Fibroblast of lung (primary cell): ENCODE measurements at places on chromosomes 1 and 21. TPM values are rescaled to one million over a fixed set of nuclear protein-coding genes. Genes with fewer than 3 reads are reported as not detected.
A peak's percentile ranks its signal among the peaks of the same experiment; 100 is the strongest.

DNA sequence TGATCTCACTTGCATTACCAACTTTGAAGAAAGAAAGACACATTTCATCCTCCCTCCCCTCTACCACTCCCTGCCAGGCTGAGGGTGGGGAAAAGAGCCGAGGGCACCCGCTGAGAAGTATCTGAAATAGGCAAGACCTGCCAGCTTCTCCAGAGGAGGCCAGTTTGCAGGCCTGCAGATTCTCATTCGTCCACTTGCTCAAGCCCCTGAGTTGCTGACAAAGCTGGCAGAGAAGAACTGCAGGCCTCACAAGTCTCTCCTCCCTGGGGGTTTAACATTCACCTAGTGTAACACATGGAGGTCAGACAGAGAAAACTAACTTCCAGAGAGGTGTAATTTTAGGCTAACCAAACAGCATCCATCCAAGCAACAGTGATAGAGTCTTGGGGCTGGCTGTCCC, 376.4 kb downstream of the HHAT start:
- no peak overlapping the region for H3K27ac ChIP-seq
- H3K4me1 ChIP-seq, result no peaks in the 10 kb centered on the region
- no peak for DNase-seq
- no peaks in the 10 kb centered on the region for H3K27me3 ChIP-seq
- no peak overlapping the region for H3K4me3 ChIP-seq

GRCh38 chr1:39080269-39080826, 54.2 kb downstream of the NDUFS5 start:
- DNase-seq, result no peak
- no peaks in the 10 kb centered on the region for H3K27me3 ChIP-seq
- H3K36me3 ChIP-seq, result no peaks in the 10 kb centered on the region
- H3K4me3 ChIP-seq, result no peak overlapping the region

DNA sequence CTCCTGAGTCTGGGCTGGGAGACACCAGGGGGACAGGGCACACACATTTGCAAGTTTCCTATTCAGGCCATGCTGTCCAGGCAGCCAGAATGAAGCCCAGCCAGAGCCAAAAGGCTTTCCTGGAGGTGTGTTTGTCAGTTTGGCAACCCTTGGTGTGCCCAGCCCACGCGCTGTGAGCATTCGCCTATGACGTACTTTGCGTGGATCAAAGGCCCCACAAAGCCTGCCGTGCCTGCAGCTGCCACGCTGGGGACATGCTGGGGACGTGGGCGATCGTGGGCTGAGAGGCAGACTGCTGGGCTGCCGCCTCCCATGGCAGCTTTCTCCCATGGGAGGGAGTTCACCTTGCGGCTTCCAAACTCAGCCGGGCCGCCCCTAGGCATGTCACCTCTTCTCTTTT, 57.5 kb downstream of the CD247 start:
- no peaks in the 10 kb centered on the region for H3K36me3 ChIP-seq
- no peak overlapping the region for H3K27ac ChIP-seq
- no peak for DNase-seq

DNA sequence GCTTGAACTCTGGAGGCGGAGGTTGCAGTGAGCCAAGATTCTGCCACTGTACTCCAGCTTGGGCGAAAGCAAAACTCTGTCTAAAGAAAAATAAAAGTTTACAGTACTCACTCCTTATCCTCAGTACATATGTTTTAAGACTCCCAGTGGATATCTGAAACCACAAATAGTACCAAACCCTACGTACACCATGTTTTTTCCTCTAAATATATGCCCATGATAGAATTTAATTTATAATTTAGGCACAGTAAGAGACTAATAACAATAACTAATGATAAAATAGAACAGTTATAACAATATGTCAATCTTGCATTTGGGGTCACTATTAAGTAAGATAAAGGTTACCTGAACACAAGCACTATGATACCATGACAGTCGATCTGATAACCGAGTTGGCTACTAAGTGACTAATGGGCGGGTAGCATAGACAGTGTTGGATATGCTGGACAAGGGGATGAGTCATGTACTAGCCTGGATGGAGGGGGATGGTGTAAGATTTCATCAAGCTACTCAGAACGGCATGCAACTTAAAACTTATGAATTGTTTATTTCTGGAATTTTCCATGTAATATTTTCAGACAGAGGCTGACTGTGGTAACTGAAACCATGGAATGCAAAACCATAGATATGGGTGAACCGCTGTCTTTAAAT, 43.7 kb downstream of the ST7L start:
- H3K27me3 ChIP-seq, result no peaks in the 10 kb centered on the region
- H3K4me3 ChIP-seq, result no peak overlapping the region
- peak; percentile 97 for DNase-seq
- H3K27ac ChIP-seq, result no peak overlapping the region
- H3K4me1 ChIP-seq, result no peaks in the 10 kb centered on the region
- H3K36me3 ChIP-seq, result peaks cover 1% of the 10 kb centered on the region

DNA sequence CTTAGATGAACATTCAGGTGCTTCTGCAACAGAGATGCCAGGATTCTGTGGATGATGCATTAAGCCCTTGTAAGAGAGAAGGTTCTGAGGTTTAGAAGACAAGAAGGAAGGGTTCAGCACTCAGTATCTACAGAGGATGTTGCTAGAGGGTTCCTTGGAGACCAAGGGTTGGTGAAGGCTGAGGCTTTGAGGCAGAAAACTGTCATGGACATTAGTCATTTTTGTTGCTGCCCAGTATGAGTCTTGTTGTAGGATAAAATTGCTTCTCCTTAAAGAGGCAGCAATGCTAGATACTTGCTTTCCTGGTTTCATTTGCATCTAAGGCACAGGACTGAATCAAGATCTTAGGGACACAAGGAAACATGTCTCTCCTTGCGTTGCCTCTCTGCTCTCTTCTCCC, 319.4 kb upstream of the NFIA start:
- no peak for DNase-seq
- no peaks in the 10 kb centered on the region for H3K27me3 ChIP-seq
- H3K4me1 ChIP-seq, result no peaks in the 10 kb centered on the region
- H3K27ac ChIP-seq, result no peak overlapping the region
- H3K36me3 ChIP-seq, result no peaks in the 10 kb centered on the region

DNA sequence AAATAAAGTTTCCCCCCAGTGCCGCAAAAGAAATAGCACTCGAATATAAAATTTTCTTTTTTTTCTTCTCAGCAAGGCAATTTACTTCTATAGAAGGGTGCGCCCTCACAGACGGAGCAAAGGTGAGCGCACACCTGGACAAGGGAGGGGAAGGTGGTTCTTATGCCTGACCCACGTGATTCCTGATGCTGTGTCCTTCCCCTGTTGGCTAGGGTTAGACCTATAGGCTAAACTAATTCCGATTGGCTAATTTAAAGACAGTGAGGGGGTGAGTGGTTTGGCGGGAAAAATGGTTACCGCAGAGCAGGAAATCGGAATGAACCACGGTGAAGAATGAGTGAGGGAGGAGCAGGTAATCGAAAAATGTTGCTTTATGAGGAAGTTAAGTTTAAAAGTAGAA, 607 bp upstream of the FAAH start:
- no peak for DNase-seq
- no peaks in the 10 kb centered on the region for H3K36me3 ChIP-seq
- no peak overlapping the region for H3K27ac ChIP-seq
- H3K4me1 ChIP-seq, result peaks cover 2% of the 10 kb centered on the region
- H3K27me3 ChIP-seq, result peaks cover 24% of the 10 kb centered on the region

GRCh38 chr21:43771199-43771675, 4.9 kb downstream of the CSTB start:
- H3K4me3 ChIP-seq, result no peak overlapping the region
- H3K27me3 ChIP-seq, result no peaks in the 10 kb centered on the region
- H3K36me3 ChIP-seq, result peaks cover 11% of the 10 kb centered on the region
- no peak for DNase-seq
- H3K4me1 ChIP-seq, result peaks cover 2% of the 10 kb centered on the region

DNA sequence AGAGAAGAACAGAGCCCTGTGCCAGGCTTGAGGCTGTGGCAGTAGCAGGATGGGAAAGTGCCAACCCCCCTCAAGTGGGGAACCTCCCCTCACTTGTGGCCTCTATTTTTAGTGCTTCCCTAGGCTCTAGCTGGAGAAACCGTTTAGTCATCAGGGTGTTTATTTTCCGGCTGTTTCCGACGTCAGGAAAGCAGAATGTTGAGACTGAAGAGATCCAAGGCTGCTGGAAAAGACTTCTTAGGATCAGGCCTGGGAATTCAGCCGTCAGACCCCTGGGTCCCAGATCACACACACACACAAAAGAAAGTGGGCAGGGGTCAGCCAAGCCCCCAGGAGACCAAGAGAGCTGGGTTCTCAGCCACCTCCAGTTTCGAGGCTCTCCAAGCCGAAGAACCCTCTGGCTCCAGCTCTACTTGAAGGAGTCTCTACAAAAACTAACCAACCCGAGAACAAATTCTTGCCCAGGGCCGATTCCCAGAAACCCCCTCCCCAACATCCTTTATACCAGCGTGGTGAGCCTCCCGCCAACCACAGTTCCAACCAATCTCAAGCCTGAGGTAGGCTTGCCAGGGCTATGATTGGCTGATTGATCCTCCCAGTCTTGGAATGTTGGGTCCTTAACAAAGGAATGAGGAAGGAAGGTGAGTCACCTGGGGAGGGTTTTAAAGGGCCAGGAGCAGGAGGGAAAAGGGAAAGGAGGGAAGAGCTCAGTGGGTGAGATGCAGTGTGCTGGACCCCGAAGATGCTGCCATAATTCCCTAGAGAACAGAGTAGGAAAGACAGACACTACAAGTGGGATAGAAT, 2.5 kb upstream of the MEF2D start:
- H3K36me3 ChIP-seq, result no peaks in the 10 kb centered on the region
- peak; percentile 96 for DNase-seq
- H3K4me1 ChIP-seq, result peaks cover 41% of the 10 kb centered on the region
- peak overlapping the region; percentile 39 for H3K4me3 ChIP-seq
- H3K27me3 ChIP-seq, result no peaks in the 10 kb centered on the region

GRCh38 chr1:13570924-13571323, 12.7 kb upstream of the PDPN start:
- no peak overlapping the region for H3K27ac ChIP-seq
- H3K27me3 ChIP-seq, result no peaks in the 10 kb centered on the region
- H3K4me3 ChIP-seq, result no peak overlapping the region
- no peaks in the 10 kb centered on the region for H3K4me1 ChIP-seq
- no peak for DNase-seq

DNA sequence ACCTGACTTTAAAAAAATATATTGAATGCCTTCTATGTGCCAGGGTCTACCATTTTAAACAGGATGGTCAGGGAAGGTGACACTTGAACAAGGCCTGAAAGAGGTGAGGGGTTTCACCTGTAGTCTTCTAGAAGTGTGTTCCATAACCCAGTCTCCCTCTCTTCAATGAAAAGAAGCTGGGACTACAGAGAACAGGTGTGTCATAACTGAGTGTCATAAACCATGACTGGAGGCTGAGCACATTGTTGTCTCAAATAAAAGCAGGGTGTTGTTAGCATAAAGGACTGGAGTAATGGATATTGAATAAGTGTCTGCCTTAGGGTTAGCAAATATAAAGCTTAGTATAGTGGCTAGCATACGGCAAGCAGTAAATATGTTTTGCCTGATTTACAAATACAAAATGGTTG, 65.4 kb downstream of the SYDE2 start:
- H3K4me1 ChIP-seq, result peaks cover 8% of the 10 kb centered on the region
- H3K27me3 ChIP-seq, result no peaks in the 10 kb centered on the region
- H3K27ac ChIP-seq, result no peak overlapping the region
- H3K4me3 ChIP-seq, result no peak overlapping the region
- no peaks in the 10 kb centered on the region for H3K36me3 ChIP-seq
- DNase-seq, result no peak

GRCh38 chr1:96683931-96684330, 37.7 kb upstream of the PTBP2 start:
- no peaks in the 10 kb centered on the region for H3K27me3 ChIP-seq
- H3K4me3 ChIP-seq, result no peak overlapping the region
- no peak overlapping the region for H3K27ac ChIP-seq
- no peaks in the 10 kb centered on the region for H3K4me1 ChIP-seq
- no peaks in the 10 kb centered on the region for H3K36me3 ChIP-seq
- peak; percentile 55 for DNase-seq

DNA sequence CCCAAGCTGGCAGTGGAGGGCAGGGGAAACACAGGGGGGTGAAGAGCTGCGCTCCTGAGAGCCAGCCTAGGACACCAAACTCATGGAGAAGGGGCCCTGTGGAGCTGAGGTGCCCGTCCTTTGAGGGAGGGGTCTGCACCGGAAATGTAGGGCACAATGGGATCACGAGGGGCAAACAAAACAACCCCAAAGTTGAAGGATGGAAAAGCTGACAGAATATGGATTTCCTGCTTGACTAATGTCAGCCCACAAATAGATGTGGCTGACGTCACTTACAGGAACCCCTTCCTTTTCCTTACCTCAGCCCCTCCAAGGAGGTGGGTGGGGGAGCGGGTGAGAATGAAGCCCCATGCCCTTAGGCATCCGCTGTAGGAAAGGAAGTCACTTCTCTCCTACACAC, 110.9 kb downstream of the KCNN3 start:
- H3K27ac ChIP-seq, result no peak overlapping the region
- DNase-seq, result no peak
- no peaks in the 10 kb centered on the region for H3K36me3 ChIP-seq
- H3K27me3 ChIP-seq, result peaks cover 19% of the 10 kb centered on the region
- H3K4me1 ChIP-seq, result no peaks in the 10 kb centered on the region
- no peak overlapping the region for H3K4me3 ChIP-seq

ACADM gene
- 29.9 and 36.7 TPM in 2 replicates for total RNA-seq

LPAR3 gene
- 3.3 and 7.6 TPM in 2 replicates for total RNA-seq

PTGS2 gene
- total RNA-seq, result 1.3 and 3.3 TPM in 2 replicates

PCBP3 gene
- 1.7 and 5.1 TPM in 2 replicates for total RNA-seq

TMEM81 gene
- 1.8 and 2.3 TPM in 2 replicates for total RNA-seq

CTTNBP2NL gene
- 11.0 and 18.5 TPM in 2 replicates for total RNA-seq
